Activated T-helper 1 cell treated with anti-CD3 and anti-CD28 coated beads, Interleukin-2, amount 50 U/mL, for 16 hours (primary cell): ENCODE measurements at places on chromosomes 12 and 14.

GRCh38 chr14:88426271-88426670 is 40.8 kb downstream of the SPATA7 start:
- no peak for DNase-seq

- no peak for DNase-seq
Observed at GRCh38 chr12:124856132-124856841, 7.4 kb downstream of the SCARB1 start.

GRCh38 chr12:62720661-62721330 is 214.2 kb downstream of the PPM1H start:
- DNase-seq: no peak

DNA sequence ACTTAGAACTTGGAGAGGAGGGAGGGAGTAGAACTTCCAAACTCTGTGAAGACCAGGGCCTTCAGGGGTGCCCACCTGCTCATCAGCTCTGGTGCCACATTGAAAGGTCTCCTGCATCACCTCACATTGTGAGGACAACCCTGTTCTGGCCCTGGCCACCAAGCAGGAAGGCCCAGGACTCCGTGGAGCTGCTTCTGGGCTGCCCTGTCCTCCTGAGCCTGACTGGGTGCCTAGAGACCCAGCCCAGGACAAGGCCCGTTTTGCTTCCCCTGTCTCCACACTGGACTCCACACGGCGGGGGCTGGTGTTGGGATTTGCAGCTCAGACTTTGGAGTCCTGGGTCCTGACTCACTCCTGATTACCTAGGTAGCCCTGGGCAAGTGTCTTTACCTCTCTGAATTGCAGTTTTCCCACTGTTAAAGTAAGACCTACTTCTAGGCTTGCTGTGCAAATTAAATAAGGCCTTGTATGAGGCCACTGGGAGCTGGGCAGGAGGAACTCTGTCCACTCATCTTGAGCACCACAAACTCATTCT is 12.5 kb upstream of the KRT82 start:
- no peak for DNase-seq

- DNase-seq: no peak
Observed at GRCh38 chr12:118526255-118527095, 150.1 kb downstream of the SUDS3 start.

DNA sequence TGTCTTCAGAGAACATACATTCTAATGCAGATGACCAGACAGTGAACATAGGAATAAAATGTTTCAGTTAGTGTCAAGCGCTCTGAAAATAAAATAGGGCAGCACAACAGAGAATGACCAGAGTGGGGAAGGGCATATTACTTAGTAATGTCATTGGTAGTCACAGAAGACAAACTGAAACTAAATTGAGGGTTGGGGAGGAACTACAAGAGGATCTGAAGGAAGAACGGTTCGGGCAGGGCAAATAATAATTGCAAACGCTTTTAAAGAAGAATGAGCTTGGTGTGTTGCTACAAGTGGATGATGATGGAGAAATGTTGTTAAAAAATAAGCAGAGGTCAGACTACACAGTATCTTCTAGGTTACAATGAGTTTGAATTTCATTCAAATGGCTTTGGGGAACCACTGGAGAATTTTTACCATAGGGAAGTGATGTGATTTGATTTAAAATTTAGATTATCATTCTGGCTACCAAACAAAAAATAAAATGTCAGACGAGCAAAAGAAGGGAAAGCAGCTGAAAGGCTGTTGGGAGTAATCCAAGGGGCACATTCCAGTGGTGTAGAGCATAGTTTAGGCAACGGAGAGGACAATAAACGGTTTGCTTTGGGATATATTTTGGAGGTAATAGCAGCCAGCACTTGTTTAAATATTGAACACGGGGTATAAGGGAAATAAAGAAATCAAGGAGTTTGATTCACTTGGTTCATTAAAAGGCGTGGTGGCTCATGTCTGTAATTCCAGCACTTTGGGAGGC is 56.3 kb upstream of the SLC6A13 start:
- no peak for DNase-seq

- no peak for DNase-seq
Observed at GRCh38 chr12:64207453-64207852, 14.6 kb downstream of the KICS2 start.

- no peak for DNase-seq
Observed at GRCh38 chr14:76855066-76855465, 28.9 kb downstream of the LRRC74A start.

GRCh38 chr12:44603701-44604100 is 272.4 kb downstream of the NELL2 start:
- no peak for DNase-seq

GRCh38 chr12:116157845-116158267 is 119.6 kb downstream of the MED13L start:
- no peak for DNase-seq

GRCh38 chr14:68463705-68464374 is 329.0 kb downstream of the ZFP36L1 start:
- DNase-seq: no peak

DNA sequence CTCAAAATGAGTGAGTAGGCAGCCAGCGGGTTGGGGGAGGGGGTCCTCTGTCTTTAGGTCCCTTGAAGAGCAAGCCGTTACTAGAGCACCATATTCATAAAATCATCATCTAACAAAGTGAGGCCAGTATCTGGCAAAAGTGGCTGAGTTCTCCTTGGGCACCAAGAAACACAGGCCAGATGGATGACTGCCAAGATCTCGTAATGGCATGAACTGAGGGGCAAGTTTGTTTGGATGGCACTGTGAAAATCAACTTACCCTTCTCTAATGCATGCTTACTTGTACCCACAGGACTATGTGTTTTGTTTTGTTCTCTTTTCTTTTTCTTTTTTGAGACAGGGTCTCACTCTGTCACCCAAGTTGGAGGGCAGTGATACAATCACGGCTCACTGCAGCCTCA is 41.6 kb downstream of the GNPTAB start:
- no peak for DNase-seq

DNA sequence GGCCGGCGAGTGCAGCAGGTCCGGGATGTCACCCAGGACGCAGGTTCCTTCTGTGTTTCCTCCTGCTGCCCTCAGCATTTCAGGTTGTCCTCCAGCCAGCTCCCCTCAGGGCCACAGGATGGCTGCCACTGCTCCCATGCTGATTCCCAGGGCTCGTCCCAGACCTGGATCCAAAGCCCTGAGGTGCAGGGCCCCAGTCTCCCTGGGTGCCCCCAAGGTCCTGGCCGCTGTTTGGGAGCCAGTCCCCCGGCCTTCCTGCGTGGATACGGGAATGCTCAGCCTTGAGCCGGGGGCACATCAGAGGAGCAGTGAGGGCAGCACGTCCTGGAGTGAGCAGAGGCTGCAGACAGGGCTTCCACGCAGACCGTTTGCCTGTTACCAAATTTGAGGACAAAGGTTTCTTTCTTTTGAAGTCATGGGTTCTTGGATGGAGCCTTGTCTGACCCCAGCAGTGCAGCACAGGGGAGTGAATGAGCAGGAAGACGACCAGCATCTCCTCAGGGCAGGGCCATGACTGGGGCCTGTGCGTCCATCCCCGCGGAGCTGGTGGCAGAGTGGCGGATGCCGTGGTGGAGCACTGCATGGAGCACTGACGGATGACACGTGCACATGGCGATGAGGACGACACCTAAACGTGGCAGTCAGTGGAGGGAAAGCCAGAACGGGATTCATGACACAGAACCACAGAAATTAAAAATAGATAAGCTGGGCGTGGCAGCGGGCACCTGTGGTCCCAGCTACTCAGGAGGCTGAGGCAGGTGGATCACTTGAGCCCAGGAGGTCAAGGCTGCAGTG is 12.5 kb upstream of the CACNA2D4 start:
- DNase-seq: no peak
